Stimulated activated CD4-positive, alpha-beta T cell treated with anti-CD3 and anti-CD28 coated beads, TNF-alpha, amount 100 ng/mL, for 24 hours (primary cell): ENCODE measurements at places on chromosomes 7 and 10.

GRCh38 chr10:12396093-12396492, 46.7 kb downstream of the CAMK1D start:
- DNase-seq = no peak

DNA sequence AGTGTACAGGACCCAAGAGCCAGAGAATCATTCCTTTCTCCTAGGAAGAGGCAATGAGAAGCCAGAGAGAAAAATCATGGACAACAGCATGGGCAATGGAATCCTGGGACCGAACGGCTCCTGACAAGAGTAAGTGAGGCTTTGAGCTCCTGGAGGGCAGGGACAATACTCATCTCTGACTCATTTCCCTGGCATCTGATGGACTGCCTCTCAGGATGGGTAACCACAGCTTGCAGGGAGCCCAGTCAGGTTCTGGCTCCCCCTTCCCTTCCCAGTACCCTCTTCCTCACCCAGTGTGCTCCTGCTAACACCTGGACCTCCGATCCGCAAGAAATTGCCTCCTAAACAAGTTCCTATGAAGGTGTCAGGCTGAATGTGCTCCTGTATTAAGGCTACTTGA, 51.2 kb upstream of the SORCS3 start:
- DNase-seq = no peak

DNA sequence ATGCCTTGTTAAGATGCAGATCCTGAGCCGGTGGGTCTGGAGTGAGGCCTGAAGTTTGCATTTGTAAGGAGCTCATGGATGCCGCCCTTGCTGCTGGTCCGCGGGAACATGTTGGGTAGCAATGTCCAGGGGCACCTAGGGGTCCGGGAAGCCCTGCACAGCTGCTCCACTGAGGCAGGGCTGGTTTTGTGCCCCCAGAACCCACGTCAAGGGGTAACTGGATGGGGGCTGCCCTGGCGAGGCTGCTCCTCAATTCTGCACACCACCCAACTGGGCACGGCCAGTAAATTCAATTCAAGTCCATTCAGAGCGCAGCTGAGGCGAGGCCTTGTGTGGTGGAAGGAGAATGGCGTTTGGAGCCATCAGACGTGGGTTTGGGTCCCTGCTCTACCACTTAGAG, 246.3 kb upstream of the PITRM1 start:
- DNase-seq = no peak

DNA sequence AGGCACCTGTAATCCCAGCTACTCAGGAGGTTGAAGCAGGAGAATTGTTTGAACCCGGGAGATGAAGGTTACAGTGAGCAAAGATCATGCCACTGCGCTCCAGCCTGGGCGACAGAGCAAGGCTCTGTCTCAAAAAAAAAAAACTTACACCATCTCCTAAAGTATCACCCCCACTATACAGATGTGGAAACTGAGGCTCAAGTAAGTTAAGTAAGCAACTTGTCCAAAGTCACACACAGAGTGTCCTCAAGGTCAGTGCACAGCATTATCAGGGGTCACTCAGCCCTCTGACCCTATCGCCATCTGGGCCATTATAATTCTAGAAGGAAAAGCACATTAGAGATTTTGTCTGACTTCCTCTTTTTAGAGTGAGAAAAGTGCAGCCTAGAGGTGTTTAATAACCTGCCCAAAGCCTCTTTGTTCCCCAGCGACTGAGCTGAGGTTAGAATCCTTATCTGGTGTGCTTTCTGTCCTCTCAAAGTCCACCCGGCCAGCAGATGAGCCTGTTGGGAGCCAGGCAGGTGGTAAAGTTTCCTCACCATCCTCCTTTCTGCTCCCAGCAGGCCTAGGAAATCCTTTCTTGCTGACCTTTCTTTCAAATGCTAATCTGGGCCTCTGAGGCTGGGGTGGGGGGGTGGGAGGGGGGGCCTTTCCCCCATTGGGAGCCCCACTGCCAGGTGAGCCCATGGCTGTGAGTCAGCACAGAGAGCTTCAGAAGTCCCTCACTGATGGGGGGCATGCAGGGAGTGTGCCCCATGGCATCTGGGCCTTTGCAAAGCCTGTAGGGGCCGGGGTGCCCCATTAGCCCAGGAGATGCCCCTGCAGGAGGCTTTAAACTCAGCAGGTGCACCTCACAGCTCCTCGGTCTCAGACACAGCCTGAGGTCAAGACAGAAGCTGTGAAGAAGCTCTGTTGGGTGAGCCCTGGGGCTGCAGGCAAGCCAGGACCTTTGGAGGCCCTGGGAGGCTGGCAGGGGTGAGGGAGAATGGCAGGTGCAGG, 12.0 kb upstream of the KCNMA1 start:
- DNase-seq = no peak

- no peak for DNase-seq
Observed at GRCh38 chr10:45471059-45471458, 97.0 kb downstream of the ALOX5 start.

DNA sequence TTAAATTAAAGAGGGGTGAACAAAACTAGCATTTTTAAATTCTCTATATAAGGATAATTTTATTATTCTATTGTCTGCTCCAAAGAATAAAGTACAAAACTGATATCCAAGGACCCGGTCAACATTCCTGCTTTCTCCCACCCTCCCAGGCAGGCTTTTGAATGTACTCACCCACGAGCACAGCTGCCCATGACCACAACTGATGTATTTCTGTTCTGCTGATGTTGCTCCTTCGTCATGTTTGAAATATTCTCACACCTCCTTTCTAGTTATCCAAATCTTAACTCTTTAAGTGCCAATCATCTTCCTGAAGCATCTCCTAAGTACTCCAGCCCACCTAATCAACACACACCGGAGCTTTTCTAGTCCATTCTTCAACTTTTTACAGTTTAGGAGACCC, 46.7 kb downstream of the CALD1 start:
- DNase-seq = no peak

- no peak for DNase-seq
Observed at GRCh38 chr7:106720641-106721040, 59.7 kb upstream of the CCDC71L start.

- DNase-seq = no peak
Observed at GRCh38 chr7:1761097-1761496, 91.0 kb downstream of the ELFN1 start.

GRCh38 chr7:1758028-1758858, 88.2 kb downstream of the ELFN1 start:
- DNase-seq = peak; percentile 24

DNA sequence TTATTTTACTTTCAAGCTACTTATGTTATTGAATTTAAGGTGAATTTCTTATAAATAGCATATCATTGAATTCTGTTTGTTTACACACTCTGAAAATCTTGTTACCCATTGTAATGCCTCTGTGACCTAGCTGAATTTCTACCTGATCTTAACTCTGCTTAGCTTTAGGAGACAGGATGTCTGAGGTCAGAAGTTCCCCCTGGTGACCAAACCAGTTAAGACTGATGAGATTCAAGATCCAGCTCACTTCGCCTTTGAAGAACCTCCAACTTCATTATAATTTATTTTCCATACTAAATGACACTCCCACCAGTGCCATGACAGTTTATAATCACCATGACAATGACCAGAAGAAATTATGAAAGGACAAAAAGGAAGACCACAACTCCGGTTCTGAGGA, 213.4 kb upstream of the CDC14C start:
- no peak for DNase-seq

GRCh38 chr7:94335586-94335985, 59.1 kb upstream of the COL1A2 start:
- DNase-seq = no peak

GRCh38 chr10:27680691-27681605, 64.7 kb downstream of the MKX start:
- DNase-seq = no peak

- DNase-seq = no peak
Observed at GRCh38 chr10:107994621-107995270, 830.2 kb upstream of the SORCS1 start.

GRCh38 chr10:29998142-29998808, 61.1 kb downstream of the JCAD start:
- DNase-seq = peak; percentile 70

DNA sequence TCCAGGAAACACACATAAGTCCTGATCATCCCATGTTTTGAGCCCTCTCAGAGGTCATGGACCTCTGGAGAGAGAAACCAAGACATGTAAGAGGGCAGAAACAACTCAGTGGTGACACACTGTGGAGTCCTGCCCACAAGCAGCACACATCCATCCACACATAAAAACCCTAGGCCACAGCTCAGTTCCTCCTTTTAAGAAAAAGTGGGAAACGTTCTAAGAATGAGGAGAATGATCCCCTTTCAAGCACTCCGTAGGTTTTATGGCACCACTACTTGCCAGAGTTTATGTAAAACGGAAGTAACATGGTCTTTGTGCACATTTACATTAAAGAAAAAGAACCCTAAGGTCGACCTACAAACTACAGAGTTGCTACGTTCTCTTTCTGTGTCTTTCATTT, 19.9 kb downstream of the ATAD1 start:
- no peak for DNase-seq

DNA sequence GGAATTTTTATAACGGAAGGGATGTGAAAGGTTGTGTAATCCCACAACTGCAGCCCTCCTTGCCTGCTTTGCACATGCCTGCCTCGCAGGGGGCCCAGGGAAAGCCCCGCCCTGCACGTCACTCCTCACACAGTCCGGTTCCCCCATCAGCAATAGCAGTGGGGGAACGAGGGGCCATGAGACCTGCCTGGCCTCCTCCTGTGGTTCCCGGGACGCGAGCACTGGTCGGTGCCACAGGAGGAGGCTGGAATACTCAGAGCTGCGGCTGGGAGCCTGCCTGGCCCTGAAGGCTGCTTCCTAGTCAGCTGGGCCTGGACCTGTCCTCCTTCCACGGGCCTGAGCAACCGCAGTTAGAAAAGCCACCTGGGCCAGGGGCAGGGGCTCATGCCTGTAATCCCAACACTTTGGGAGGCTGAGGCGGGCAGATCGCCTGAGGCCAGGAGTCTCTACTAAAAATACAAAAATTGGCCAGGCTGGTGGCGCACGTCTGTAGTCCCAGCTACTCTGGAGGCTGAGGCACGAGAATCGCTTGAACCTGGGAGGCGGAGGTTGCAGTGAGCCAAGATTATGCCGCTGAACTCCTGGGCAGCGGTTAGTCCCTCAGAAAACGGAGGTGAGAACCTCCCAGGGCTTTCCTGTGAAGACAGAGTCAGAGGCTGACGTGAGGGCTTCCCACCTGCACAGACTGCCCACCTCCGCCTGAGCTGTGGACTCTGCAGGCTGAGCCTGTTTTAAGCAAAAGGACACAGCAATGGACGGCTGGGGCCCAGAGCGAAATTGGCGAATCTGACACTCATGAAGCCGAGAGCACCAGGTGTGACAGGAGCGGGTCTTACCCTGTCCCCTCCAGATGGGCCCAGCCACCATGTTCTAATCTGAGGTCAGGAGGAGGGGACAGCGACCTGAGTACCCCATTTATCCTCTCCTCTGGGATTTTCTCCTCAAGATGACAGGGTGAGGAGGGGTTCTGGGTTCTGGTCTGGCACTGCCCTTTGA, 52.9 kb downstream of the VIPR2 start:
- no peak for DNase-seq

GRCh38 chr10:52756295-52756694, 16.3 kb downstream of the MBL2 start:
- no peak for DNase-seq
